ENCODE measurements at places on chromosomes 2 and 18.

- no peak for DNase-seq
These were observed 214.9 kb upstream of the SPRED2 start for GRCh38 chr2:65647249-65647842.

DNA sequence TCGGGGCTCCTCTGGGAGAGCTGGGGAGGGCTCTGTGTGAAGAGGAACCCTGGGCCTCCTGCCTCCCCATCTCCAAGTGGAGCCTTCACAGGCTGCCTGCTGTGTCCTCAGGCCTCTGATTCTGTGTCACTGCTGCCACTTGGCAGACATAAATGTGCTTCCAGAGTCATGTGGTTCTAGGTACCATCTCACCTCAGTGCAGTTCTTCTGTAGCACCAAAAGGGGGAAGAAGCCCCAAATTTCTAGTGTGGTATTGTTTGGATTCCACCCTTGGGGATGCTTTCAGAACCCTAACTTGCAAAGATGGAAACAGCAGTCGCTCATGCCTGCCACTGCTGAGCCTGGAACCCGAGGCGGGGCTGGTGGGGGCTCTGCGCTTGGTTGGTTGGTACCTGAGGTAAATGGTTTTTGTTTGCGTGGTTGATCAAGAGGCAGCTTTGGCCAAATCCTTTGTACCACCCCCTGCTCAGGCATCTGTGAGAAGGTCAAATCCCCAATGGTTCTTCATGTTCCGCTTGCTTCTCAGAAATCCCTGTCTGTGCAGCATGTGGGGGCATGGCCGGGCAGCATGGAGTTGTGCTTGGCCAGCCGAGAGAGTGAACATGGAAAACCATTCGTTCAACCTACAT lies 27.5 kb downstream of the COA5 start:
- no peak for DNase-seq

- DNase-seq: peak; percentile 61
These were observed 38.5 kb downstream of the LPIN1 start for GRCh38 chr2:11784747-11785610.

- DNase-seq: no peak
These were observed 194.1 kb downstream of the SS18 start for GRCh38 chr18:25896178-25896780.

DNA sequence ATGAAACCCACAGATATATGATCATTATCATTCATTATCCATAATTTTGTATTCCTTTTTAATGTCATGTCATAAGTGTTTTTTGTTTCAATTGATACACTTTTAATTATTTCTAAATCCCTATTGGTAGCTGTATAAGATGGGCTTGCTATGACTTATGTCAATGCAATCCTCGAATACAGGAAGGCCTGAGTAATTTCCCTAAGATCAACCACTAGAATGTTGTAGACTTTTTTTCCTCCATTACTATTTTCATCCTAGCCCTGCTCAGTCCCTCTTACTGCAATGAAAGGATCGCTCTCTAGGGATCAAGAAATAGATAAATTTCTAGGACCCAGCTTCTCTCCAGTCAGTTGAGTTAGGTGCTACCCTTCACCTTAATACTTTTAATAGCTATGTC lies 186.3 kb downstream of the KCNE4 start:
- no peak for DNase-seq

GRCh38 chr18:9726175-9726574 lies 18.1 kb downstream of the RAB31 start:
- DNase-seq: no peak

DNA sequence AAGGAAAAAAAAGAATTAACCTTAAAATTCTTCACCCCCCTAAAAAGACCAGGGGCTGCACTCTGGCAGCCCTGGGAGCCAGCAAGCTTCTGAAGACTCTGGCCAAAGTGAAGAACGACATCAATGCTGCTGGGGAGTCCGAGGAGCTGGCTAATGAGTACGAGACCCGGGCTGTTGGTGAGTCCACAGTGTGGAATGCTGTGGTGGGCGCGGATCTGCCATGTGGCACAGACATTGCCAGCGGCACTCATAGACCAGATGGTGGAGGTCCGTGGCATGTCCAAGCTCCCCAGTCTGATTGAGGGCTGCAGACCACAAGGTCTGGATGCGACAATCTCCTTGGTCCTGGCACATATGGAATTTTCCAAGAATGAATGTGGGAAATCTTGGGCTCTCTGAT lies 47.4 kb downstream of the TRPM8 start:
- no peak for DNase-seq

GRCh38 chr2:65424391-65424790 lies 8.0 kb downstream of the SPRED2 start:
- DNase-seq: no peak

GRCh38 chr2:31258351-31258750 lies 24.4 kb downstream of the EHD3 start:
- DNase-seq: no peak

DNA sequence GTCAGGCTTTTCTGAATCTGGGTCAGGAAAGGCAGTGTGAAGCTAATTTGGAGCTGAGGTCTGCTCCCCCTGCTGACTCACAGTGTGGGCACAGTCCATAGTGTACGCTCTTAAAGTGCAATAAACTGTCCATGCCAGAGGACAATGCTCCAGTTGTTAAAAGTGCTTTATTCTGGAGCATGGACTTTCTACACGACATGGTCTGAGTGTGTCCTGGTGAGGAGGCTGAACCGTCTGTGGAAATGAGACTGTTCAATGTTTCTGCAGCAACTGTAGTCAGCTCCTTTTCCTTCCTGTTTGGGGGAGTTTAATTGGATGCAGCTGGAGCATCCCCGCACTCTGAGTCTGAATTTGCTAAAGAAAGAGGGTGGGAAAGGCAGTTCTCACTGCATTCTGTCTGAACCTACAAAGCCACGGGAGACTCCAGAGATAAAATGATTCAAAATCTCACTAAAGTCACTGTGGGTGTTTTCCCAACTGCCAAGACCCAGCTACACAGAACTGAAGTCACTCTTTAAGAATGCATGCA lies 110.2 kb upstream of the TRIB2 start:
- DNase-seq: no peak

- DNase-seq: no peak
These were observed 335.2 kb downstream of the LRATD1 start for GRCh38 chr2:14967729-14968128.

Measured in posterior cingulate gyrus (tissue), 11 donors.